Germinal center (tissue), 1 donor: ENCODE measurements at places on chromosomes 1 and 21.

- DNase-seq: peak; percentile 94
These were observed at the start of gene IFNAR2 for GRCh38 chr21:33229784-33230544. Gene IFNAR2, plus strand, starts transcription at chr21:33229938. Its CDS starts 11,985 bp downstream, at chr21:33241923.

DNA sequence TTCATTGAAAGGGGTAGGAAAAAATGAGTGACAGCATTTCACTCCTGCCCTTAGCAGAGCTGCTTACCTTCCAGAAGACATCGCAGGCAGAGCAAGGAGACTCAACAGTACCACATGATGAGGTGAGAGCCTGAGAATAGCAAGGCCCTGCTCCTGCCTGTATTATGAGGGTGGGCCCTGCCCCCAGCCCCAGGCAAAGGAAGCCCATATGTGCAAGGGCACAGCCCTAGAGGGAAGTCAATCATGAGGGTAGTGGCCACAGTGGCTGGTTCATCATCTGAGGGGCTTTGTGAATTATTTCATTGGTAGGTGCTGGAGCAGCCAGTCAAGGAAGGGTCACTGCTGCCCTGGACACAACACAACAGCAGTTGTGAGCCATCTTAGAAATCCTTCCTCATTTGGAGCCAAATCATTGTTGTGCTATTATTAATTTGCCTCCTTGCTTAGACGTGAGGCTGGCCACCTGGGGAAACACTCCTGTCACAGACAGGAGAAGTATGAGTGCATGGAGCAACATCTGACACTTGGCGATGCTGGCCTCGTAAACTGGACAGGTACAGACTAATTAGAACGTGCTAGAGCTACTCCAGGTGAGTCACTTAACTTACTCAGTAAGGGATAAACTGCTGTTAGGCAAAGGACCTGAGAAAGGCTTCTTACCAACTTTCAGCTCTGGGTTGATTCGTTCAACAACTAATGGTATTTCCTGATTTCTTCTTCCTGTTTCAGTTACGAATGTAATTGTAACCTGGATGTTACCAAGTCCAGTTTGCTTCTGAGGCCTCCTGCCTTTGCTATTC lies 22.7 kb upstream of the ACBD6 start:
- DNase-seq: no peak

GRCh38 chr1:86441997-86442396 lies 18.0 kb downstream of the CLCA2 start:
- DNase-seq: no peak

- DNase-seq: no peak
These were observed 363 bp downstream of the PLA2G5 start for GRCh38 chr1:20070357-20070756.

DNA sequence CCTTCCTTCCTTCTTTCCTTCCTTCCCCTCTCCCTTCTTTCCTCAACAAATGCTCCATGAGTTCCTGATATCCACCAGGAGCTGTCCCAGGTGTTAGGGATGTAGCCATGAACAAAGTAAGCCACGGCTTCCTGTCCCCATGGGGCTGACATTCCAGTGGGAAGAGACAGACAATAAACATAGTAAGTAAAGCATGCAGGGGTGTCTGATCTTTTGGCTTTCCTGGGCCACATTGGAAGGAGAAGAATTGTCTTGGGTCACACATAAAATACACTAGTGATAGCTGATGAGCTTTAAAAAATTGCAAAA lies 81.5 kb upstream of the ZBTB40 start:
- no peak for DNase-seq

GRCh38 chr1:29269382-29269781 lies 33.1 kb downstream of the PTPRU start:
- DNase-seq: no peak

GRCh38 chr21:42117967-42118780 lies 47.1 kb downstream of the UMODL1 start:
- no peak for DNase-seq

DNA sequence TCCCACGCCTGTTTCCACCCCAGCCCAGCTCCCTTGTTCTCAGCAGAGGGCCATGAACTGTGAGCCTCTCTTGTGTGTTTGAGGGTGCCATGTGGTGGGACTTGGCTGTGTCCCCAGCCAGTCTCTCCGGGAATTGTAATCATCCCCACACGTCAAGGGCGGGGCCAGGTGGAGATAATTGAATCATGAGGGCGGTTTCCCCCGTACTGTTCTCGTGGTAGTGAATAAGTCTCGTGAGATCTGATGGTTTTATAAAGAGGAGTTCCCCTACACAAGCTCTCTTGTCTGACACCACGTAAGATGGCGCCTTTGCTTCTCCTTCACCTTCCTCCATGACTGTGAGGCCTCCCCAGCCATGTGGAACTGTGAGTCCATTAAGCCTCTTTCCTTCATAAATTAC lies 57.2 kb upstream of the COL6A2 start:
- DNase-seq: no peak

- no peak for DNase-seq
These were observed 21.2 kb downstream of the CRNN start for GRCh38 chr1:152392909-152393308.

- DNase-seq: peak; percentile 70
These were observed 970 bp downstream of the TNFRSF1B start for GRCh38 chr1:12167493-12168429.

- DNase-seq: no peak
These were observed 34.9 kb downstream of the PIK3C2B start for GRCh38 chr1:204459706-204460105.

DNA sequence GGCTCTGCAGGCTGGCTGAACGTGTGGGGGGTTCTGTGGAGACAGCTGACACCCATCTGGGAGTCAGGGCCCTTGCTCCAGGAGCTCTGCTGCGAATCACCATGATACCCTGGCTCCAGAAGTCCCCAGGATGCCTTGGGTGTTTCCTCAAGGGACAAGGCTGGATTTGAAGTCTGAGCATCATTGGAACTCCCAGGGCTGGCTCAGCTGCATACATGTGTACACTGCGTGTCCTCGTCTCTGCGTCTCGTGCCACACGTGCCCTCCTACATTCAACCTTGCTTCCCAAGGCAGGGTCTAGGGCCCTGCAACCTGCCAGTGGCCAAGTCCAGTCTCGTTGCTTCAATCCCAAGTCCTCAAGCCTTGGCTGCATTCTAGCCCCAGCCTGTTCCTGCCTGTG lies 11.7 kb downstream of the CSF1 start:
- DNase-seq: no peak

DNA sequence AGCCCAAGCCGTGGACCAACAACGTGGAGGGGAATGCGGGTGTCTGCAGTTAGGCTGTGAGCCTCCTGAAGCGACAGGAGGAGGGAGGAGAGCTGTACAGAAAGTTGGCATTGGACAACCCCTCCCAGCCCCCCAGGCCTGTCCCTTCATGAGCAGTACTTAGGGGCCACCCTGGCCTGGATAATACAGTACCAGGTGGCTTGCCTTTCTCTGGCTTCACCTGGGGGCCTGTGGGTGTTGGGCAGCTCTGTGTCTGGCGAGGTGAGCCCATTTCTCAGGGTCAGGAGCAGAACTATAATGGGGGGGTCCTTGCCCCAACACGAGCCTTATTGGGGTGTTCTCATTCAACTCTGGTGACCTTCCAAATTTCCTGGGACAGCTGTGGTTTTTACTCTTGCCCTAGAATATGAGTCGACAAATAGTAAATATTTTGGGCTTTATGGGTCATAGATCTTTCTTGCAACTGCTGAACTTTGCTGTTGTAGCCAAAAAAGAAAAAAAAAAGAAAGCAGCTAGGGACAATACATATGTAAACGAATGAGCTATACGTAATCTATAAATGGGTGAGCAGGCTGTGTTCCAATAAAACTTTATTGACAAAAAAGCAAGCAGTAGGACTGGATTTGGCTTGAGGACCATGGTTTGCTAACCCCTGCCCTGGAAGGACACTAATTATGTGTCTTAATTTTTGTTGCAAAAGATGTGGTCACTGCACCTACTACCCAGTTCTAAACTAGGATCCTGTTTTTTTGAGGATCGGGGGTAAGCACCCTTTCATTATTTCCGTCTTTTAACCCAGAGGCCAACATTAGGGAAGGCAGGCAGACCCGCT lies 11.4 kb downstream of the COQ8A start:
- no peak for DNase-seq

- DNase-seq: peak; percentile 97
These were observed at the start of gene SSX2IP for GRCh38 chr1:84690397-84691121. Gene SSX2IP, minus strand, starts transcription at chr1:84690461. Its CDS starts 19,242 bp downstream, at chr1:84671219.

- no peak for DNase-seq
These were observed 7.7 kb downstream of the WNT9A start for GRCh38 chr1:227939791-227940771.

DNA sequence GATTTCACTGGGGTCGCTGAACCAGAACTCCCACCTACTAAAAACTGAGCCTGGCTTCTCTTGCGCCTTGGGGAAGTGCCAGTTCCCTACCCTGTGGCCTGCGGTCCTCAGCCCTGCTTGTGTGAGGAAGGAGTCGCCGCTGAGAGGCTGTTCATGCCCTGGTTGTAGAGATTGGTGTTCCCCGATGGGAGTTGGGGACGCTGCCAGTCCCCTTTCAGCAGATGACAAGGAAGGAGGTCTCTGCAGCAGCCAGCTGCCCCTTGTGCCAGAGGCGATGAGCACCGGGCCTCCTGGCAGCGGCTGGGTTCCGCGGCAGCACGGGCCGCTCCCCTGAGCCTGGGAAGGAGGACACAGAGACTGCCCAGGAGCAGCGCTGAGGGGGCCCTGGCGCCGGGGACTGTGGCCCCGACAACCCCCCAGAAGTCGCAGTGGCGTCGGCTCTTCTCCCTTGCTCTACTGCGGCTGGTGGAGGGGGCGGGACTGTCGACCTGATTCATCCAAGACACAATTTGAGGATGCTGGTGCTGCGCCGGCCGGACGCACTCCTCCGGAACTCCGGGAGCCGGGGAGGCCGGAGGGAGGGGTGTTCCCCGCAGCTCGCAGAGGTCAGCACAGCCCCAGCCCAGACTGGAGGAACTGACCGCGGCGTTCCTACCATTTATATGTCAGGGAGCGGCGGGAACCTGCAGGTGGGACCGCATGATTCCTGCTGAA lies 12.0 kb upstream of the ADORA3 start:
- peak; percentile 44 for DNase-seq

GRCh38 chr1:67209521-67209920 lies 43.3 kb downstream of the IL23R start:
- no peak for DNase-seq

- no peak for DNase-seq
These were observed 5.5 kb downstream of the MTR start for GRCh38 chr1:236800623-236801022.

DNA sequence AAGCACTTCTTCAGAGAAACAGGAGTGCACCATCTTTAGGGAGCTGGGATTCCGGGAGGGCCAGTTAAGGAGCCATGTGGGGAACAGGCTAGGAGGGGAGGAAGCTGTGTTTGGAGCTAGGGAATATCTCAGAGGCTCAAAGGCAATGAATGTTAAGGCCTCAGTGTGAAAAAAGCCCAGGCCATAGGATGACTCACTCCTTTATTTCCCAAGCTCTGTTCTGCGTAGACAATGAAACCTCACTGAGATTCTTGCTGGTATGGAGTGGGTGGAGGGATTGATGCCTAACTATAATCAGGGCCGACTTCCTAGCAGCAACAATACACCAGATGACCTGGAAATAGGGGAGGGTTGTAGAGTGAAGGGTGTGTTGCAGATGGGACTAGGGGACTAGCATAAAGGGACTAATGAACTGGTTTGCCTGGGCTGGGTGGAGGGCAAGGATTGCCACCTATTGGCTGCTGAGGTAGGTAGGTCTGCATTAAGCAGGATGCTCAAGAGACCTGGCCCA lies 2.1 kb downstream of the GNAT2 start:
- DNase-seq: no peak

DNA sequence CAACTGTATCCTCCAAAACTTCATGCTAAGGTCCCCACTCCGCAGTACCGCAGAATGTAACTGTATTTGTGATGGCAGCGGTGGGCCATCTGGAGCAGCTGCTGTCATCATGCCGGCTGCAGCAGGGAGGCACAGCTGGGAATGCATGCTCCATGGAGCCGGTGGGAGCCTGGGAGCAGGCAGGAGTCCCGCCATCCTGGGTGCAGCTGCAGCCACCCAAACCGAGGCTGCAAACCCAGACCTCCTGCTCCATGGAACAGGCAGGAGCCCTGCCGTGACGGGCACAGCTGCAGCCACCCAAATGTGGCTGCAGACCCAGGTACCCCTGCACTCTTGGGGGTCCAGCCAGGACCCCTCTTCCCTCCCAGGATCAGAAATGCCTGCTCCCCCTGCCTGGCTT lies 80.3 kb downstream of the SCMH1 start:
- no peak for DNase-seq

DNA sequence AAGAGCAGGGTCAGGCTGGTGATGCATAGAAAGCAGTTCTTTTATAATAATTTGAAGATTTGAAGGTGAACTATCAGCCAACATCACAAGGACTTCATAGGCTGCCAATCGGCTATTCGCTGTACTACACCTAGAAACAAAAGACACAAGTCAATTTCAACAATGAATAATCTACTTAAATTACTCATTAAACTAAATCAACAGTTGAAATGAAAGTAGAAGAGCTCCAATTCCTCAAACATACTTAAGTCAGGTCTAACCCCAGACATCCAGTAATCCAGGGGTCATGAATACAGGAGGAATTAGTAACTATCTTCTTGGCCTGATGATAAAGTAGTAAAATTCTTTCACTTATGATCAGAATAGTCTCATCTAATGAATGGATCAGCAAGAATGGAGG lies 64.5 kb downstream of the PCSK9 start:
- DNase-seq: no peak

- no peak for DNase-seq
These were observed 6.5 kb downstream of the URB1 start for GRCh38 chr21:32386195-32386870.

DNA sequence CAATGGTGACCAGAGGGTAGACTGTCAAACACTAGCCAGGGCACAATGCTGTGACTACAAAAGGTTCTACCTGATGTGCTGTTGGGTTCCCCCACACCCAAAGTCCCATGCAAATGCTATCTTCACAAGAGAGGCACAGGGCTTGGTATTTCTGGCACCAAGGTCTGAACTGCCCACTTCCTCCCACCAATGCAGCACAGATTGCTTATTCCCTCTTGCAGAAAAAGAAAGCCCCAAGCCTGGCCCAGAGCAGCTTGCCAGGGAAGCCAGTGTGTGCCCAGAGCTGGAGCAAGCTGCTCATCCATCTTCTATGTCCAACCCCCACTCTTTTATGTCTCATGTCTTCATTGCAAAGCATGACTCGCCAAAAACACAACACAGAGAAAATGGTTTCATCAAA lies 149.4 kb upstream of the CAMK1G start:
- no peak for DNase-seq

DNA sequence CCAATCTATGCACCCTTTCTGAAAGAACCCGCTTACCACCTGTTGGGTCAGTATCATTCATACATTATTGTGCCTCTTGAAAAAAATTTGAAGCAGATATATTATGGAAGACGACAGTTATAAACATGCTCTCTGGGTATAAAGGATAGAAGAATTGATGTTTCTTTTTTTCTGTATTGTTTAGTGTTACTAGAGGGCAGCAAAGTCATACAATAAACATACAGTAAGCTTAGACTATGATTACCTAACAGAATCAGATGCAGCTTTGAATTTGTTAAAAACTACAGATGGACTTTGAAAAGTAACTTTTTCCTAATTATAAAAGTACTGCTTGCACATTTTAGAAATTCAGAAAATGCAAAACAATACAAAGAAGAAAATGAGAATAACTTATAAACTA lies 11.1 kb upstream of the PAXBP1 start:
- DNase-seq: no peak
